ENCODE measurements at places on chromosomes 16 and 17.

DNA sequence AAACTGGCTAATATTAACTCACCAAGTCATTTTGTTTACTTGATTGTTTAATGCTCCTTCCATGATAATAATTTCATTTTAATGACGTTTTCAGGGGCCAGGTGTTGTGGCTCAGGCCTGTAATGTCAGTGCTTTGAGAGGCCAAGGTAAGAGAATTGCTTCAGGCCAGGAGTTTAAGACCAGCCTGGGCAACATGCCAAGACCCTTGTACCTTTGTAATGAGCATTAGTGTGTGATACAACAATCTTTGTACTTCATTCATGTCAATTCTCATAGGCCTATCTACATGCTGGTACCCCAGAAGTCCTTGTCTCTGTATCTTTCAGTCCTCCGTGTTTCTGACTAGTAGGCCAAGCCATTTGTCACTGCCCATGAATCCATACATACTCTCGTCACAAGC, 296.9 kb downstream of the ZFHX3 start:
- DNase-seq, result no peak

GRCh38 chr17:68603656-68604055, 2.5 kb upstream of the FAM20A start:
- peak; percentile 69 for DNase-seq

DNA sequence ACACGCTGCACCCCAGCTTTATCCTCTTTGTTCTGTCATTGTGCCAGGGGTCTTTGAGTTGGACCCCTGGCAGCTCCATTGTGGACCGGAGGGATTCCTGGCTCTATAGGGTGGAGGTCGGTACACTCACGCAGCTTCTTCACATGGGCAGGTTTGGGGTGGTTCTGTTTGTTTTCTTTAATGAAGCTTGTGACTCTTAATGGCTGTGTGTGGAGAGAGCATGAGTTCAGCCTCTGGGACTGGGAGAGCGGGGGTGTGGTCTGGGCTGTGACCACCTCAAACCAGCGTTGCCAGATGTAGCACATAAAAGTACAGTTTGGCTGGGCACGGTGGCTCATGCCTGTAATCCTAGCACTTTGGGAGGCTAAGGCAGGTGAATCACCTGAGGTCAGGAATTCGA, 21.2 kb upstream of the NAGLU start:
- DNase-seq, result no peak

DNA sequence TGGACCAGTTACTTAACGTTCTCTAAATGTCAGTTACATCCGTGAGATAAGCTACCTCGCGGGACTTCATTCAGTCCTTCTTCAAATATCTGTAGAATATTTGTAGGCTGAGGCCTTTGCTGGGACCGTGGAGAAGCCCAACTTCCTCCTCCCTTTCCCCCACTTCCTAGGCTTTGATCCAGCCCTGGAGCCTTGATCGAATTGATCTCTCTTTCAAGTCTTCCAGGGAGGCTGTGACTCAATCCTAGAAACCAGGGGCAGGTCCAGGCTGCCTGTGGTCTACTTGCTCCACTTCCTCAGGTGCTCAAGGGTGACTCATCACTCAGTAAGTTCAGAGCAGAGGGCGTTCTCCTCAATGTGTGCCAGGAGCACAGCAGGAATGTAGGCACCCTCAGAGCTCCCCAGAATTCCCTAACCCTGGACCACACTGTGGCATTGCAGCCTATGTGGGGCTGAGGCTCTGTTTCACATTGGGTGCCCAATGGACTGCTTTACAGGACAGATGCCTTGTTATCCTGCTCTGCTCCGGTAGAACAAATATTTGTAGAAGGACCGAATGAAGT, 11.2 kb upstream of the CEP20 start:
- DNase-seq, result no peak

GRCh38 chr16:12781777-12782176, 21.9 kb downstream of the CPPED1 start:
- no peak for DNase-seq

DNA sequence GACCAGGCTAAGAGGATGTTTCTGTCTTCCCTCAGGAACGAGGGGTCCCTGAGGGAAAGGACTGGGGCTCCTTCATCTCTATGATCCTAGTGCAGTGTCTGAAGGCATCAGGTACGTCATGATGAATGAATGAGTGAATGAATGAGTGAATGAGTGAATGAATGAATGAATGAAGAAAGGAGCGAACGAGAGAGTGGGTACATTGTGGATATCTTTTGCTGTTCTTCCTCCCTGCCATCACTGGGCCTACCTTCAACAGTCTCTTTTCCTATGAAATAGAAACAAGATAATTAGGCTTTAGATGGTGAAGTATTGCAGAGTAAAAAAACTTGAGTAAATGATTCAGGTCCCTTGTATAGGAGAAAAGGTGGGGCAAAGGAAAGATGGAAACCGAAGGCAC, 111.3 kb upstream of the CRHR1 start:
- no peak for DNase-seq

- DNase-seq, result no peak
Observed at GRCh38 chr17:4463818-4464476, 30.2 kb downstream of the SPNS3 start.

- no peak for DNase-seq
Observed at GRCh38 chr17:40996829-40997228, 2.9 kb upstream of the KRTAP3-3 start.

- peak; percentile 37 for DNase-seq
Observed at GRCh38 chr17:2266045-2266864, 37.3 kb downstream of the SMG6 start.

GRCh38 chr16:14001521-14001920, 69.6 kb upstream of the MRTFB start:
- no peak for DNase-seq

- DNase-seq, result peak; percentile 92
Observed at GRCh38 chr17:31524926-31525800, 133.7 kb downstream of the RAB11FIP4 start.

DNA sequence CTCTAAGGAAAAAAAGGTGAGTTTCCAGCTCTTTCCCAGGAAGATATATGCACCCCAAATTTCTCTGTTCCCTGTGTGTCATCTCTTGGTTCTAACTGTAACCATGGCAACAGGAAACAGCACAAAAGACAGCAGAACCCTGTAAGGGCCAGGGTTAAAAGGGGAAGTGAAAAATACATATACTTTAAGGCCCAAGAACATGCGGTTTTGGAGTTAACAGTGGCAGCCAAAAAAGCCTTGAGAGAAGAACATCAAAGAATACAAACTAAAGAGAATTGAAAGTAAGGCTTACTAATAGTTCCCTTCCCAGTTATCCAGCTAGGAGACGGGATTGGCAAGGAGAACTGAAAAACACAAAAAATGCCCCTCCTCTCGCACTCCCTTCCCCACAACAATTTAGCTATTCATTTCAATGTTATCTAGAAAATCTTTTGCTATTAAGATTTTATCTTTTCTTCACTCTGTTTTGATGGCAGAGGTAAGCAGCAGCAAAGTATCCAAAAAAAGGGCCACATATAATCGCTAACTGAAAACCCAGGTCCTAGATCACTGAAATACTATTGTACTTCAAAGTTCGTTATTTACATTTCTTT, 1.5 kb downstream of the SPOP start:
- peak; percentile 90 for DNase-seq

- DNase-seq, result peak; percentile 23
Observed at GRCh38 chr17:32609085-32609484, 122.3 kb downstream of the CDK5R1 start.

DNA sequence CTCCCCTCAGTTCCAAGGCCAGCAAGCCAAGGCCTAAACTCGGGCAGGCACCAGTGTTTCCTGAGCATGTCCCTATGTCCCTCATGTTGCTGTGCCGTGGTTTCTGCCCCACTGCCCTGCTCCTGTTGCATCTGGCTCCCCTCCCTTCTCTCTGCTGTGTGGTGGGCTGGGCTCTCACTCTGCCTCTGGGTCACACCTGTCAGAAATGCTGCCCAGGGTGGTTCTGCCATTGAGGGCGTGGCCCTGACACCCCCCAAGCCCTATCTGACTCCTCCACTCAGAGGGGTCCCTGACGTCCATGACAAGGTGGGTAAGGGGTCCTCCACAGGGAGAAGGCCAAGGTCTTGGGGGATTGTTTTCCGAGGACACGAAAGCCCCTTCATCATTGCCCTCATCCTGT, 9.2 kb upstream of the ITGA3 start:
- DNase-seq, result no peak

All from suppressor macrophage treated with lipopolysaccharide for 4 hours (primary cell).